ENCODE measurements at places on chromosomes 12 and 14. TPM values are rescaled to one million over a fixed set of nuclear protein-coding genes. Genes with fewer than 3 reads are reported as not detected.

CCDC184 gene
- 2.2 TPM for total RNA-seq

GALNT8 gene
- 4.7 TPM for total RNA-seq

SERPINA3 gene
- total RNA-seq = 220 TPM

RFX4 gene
- not detected for total RNA-seq

MIA2 gene
- 25.2 TPM for total RNA-seq

LMNTD1 gene
- total RNA-seq = not detected

CLEC4D gene
- total RNA-seq = 2.0 TPM
